HCT116 (cell line): ENCODE measurements at places on chromosomes 3 and 15. TPM values are rescaled to one million over a fixed set of nuclear protein-coding genes. Genes with fewer than 3 reads are reported as not detected.
A peak's percentile ranks its signal among the peaks of the same experiment; 100 is the strongest.

Gene NMNAT3
- total RNA-seq = 5.7 TPM

Gene LTF
- total RNA-seq = not detected

Gene ATP13A5
- not detected for total RNA-seq

Gene LAMB2
- 213 TPM for total RNA-seq

Gene CYP8B1
- 0.12 TPM for total RNA-seq

Gene CHRNA7
- 6.8 TPM for total RNA-seq

Gene MORC1
- not detected for total RNA-seq

Gene CKMT1A
- 21.6 TPM for total RNA-seq

Gene NRROS
- 0.12 TPM for total RNA-seq

Gene CDHR4
- total RNA-seq = not detected

Gene UBAP1L
- total RNA-seq = 4.0 TPM

Gene MYD88
- 14.8 TPM for total RNA-seq

Gene SPG21
- 72.7 TPM for total RNA-seq

Gene SNAP23
- total RNA-seq = 31.2 TPM

Gene CPNE4
- total RNA-seq = not detected

Gene GOLGA6L9
- total RNA-seq = 4.3 TPM

- DNase-seq = no peak
Observed at GRCh38 chr3:66396161-66396760, 104.6 kb downstream of the LRIG1 start.

GRCh38 chr15:41333026-41333562, 413 bp downstream of the NUSAP1 start:
- DNase-seq = no peak

DNA sequence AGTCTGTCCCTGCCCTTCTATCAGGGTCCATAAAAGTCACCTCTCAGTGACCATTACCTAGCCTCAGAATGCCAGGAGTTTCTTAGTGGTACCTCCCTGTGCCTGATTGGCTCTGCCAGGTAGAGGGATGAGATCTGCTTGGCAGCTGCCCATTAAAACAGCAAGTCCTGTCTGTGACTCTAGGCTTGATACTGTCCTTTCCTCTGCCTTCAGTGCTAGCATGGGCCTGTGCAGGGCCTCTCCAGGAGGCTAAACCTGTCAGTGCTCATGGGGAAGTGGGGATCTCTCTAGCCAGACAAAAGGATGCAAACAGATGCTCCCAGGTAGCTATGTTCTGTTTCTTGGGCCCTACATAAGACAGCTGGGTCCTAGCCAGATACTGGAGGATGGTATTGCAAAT, 10.0 kb upstream of the MANF start:
- no peak for DNase-seq

GRCh38 chr15:48834756-48835155, 23.9 kb upstream of the CEP152 start:
- no peak for DNase-seq

GRCh38 chr3:172038798-172039435, 461 bp upstream of the FNDC3B start:
- no peak for DNase-seq

DNA sequence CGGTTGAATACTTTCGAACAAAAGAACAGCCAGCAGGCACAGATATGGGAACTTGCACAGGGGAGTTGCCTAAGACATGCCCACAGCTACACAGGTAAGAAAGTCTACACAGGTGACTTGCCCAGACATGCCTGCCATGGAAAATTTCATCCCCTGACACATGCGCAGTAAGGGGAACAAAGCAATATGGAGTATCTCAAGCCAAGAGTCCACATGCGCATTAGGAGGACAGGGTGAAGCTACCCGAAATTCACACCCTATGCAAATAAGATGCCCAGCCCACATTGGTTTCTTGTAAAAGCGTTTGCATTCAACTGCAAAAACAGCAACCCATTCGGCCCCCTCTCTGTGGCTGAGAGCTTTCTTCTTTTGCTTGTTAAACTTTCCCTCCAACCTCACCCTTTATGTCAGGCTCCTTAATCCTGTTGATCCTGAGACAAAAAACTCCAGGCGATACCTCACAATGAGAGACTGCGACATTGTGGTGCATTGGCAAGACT, 49.3 kb upstream of the TRPM1 start:
- DNase-seq = no peak

DNA sequence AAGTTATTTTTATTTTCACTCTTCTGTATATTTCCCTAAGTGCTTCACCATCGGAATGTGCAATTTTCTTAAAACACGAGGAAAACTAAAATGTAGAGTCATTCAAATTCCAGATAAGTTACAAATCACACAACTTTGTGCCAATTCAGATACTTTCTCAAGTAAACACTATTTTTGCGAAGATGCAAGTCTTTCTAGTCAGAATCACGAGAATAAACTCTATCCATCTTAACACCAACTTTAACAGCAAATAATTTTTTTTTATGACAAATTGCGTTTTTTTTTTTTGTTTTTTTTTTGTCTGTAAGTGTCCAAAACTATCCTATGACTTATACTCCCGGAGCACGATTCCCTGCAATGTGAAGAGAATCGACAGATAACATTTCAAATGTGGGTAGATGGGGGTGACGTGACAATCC, 1.3 kb downstream of the STAG1 start:
- no peak for DNase-seq

GRCh38 chr3:160473978-160474377, 24.4 kb upstream of the TRIM59 start:
- DNase-seq = no peak

- DNase-seq = no peak
Observed at GRCh38 chr3:72458375-72458774, 389.9 kb downstream of the SHQ1 start.

DNA sequence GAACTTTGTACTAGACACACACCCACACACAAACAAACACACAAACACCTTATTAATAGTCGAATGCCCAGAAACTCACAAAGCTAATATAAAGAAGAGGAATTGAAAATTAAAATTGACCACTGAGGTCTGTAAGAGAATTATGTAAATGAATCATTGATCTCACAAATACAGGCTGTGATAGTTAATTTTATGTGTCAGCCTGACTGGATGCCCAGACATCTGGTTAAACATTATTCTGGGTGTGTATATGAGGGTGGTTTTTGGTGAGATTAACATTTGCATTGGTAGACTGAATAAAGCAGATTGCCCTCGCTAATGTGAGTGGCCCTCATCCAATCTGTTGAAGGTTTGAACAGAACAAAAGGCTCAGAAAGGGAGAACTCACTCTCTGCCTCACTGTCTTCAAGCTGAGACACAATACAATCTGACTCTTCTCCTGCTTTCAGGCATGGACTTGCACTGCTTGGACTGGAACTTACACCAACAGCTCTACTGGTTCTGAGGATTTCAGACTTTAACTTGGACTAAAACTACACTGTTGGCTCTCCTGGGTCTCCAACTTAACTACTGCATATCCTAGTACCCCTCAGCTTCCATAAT, 199.4 kb upstream of the TTC14 start:
- no peak for DNase-seq

- peak; percentile 24 for DNase-seq
Observed at GRCh38 chr15:50418041-50418583, 6.1 kb upstream of the USP8 start.

- DNase-seq = no peak
Observed at GRCh38 chr3:177713928-177714900, 516.9 kb upstream of the TBL1XR1 start.

GRCh38 chr3:26799679-26800317, 177.2 kb downstream of the LRRC3B start:
- DNase-seq = no peak

DNA sequence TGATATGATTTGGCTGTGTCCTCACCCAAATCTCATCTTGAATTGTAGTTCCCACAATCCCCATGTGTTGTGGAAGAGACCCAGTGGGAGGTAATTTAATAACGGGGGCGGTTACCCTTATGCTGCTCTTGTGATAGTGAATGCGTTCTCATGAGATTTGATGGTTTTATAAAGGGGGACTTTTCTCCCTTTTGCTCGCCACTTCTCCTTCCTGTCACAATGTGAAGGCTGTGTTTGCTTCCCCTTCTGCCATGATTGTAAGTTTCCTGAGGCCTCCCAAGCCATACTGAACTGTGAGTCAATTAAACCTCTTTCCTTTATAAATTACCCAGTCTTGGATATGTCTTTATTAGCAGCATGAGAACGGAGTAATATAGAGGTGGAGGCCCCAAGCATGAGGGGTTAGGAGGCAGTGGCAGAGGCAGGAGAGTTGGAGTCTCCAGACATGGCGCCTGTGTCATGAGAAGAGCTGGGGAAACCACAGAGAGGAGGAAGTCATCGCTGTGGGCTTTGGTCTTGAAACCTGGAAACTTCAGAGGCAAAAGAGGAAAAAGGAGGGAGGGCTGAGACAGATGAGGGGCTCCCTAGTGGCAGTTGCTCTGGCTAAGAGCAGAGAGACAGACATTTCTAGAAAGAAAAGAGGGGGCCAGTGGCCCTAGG, 107.8 kb upstream of the VEPH1 start:
- no peak for DNase-seq

GRCh38 chr3:8560366-8561007, 58.9 kb downstream of the LMCD1 start:
- no peak for DNase-seq

- no peak for DNase-seq
Observed at GRCh38 chr15:28904003-28904402, 18.2 kb downstream of the APBA2 start.

DNA sequence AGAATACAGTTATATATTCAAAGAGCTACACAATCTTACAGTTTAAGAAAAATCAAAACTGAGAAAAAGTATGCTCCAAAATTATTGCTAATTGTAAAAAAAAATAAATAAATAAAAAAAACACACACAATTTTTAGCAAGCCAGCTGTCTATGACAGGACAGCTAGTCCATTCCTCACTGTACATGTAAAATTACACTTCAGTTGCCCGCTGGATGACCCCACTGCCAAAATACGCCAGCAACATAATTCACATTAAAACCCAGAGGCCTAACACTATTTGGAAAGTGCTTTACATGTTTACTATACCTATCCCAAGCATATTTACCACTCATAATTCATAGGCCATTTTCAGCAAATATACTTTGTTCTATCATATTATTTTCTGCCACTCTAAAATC, 5.8 kb downstream of the MYO9A start:
- DNase-seq = no peak

DNA sequence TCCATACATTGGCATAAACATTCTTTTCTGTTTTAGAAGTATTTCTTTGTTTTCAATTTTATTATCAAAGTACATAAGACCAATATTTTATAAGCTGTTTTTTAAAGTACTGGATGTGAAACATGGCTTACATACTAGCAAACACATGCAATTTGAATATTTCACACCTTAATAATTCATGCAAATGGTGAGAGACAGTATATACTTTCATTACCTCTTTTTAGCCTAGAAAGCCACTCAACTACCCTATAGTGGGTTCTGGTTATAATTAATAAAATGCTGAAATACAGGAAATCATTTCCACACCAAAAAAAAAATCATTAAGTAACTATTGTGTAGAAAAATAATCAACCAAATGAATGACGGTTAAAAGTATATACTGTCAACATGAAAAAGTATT, 38.5 kb upstream of the MELTF start:
- no peak for DNase-seq

DNA sequence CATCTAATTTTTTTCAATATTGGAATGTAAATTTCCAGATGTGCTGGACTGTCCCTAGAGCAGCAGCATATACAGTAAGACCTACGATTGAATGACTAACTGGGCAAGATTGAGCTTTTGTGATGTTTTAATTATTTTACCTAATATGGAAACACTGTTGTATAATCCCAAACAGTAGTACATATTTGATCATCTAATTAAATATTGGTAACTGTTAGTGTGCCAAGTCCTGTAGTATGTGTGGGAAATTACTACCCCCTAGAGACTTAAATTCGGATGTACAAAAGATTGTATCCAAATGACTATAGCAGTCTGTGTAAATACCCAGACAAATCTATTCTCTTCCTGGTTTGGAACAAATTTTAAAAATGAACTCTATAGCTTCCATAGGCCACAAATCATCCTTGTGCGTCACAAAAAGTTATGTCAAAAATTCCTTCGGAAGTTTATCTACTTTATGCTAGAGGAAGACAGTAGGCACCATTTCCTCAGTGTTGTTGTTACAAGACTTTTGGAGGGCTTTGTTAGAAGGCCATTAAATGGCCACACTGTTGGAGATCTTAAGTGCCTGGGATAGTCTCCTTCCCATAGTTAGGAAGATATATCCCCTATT, 41.6 kb downstream of the NKIRAS1 start:
- no peak for DNase-seq

- DNase-seq = no peak
Observed at GRCh38 chr3:161989012-161989411, 492.4 kb downstream of the OTOL1 start.

GRCh38 chr3:197593046-197593380, 37.2 kb upstream of the BDH1 start:
- DNase-seq = no peak

- no peak for DNase-seq
Observed at GRCh38 chr3:20324664-20325478, 138.9 kb upstream of the SGO1 start.

DNA sequence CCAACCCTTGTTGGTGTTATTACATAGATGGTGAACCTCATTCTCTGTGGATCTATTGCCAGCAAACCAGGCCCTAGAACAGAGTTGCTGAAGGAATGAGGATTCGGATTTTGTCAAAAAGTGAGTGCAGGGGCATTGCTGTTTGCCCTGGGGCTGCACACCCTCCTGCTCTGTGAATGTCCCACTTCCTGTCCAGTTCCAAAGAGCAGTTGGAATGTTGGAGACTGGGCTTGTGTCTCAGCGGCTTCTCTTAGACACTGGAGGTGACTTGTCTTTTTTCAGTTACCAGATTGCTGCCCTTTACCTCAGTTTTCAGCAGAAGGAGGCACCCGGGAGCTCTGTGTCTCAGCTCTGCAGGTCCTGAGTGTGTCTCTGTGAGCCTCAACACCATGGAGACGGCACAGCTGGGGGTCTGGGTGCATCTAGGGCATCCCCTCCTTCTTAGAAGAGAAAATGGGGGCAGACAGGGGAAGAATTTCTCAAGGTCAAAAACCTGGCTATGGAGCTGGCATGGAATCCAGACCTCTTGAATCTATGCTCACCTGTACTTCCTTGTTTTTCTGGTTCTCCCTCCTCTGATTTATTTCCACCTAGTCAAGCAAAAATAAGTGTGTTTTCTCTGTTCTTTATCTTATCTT, 46.3 kb downstream of the LIMD1 start:
- no peak for DNase-seq

- no peak for DNase-seq
Observed at GRCh38 chr3:159008401-159008800, 206.5 kb downstream of the MFSD1 start.

DNA sequence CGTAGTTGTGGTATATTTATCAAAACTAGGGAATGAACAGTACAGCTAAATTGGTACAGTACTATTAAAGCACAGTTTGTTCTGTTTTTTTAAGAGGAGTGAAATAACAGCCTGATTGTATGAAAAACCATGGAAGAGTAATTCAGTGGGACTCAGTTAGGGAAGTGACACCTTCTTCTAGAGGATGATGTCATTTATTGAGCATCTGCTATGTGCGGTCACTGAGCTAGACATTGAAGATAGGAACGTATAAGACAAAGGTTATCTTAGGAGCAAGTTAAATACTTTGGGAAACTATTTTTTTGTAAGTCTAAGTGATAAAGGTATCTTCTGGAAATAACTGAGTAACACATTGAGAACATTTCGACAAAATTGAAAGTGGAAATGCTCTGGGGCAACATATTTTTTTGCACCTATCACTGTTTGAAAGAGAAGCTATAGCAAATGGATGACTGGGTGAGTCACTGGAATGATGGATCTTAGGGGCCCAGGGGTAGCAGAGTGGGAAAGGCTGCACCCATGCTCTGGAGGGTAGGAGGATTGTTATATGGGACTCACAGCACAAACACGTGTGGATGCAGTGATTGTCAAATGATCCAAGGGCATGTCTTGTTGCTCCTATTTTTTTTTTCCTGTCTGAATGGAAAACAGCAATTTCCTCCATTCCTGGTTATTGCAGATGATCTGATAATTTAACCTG, 43.0 kb downstream of the OXNAD1 start:
- DNase-seq = no peak
